Hepatocyte (in vitro differentiated cells): ENCODE measurements at places on chromosomes 3 and 15. TPM values are rescaled to one million over a fixed set of nuclear protein-coding genes. Genes with fewer than 3 reads are reported as not detected.

Gene RBP2
- total RNA-seq = 285 and 295 TPM in 2 replicates

GRCh38 chr3:52456169-52456799 lies 880 bp downstream of the NISCH start:
- peak overlapping the region; percentile 83 for H3K27ac ChIP-seq
- no peaks in the 10 kb centered on the region for H3K27me3 ChIP-seq
- H3K36me3 ChIP-seq = peaks cover 2% of the 10 kb centered on the region
- peaks cover 21% of the 10 kb centered on the region for H3K4me1 ChIP-seq
- peak; percentile 48 for DNase-seq

GRCh38 chr3:187257992-187258692 lies 33.4 kb downstream of the MASP1 start:
- H3K4me3 ChIP-seq = no peak overlapping the region
- H3K27me3 ChIP-seq = no peaks in the 10 kb centered on the region
- H3K4me1 ChIP-seq = peaks cover 4% of the 10 kb centered on the region
- no peaks in the 10 kb centered on the region for H3K36me3 ChIP-seq

DNA sequence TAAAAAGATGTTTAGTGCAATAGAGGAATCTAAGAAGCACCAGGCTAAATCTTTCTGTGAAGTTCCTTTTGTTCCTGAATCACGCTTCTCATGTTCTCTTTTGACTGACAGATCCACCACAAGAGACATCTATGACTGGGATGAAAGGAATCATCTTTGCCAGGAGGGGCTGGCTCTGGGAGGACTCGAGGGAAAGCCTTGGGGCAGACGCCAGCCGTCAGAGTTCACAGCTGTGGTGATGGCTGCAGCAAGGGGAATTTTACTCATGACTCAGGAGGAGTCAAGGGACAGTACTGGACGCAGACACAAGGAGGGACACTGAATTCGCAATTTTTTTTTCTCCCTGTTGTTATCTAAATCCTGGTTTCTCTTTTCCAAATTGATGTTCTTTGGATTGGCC lies 38.7 kb downstream of the C3orf38 start:
- H3K4me1 ChIP-seq = no peaks in the 10 kb centered on the region
- no peak overlapping the region for H3K27ac ChIP-seq
- no peak for DNase-seq
- no peak overlapping the region for H3K4me3 ChIP-seq

Gene GOLGA8Q
- total RNA-seq = 0.16 TPM in 1 of 2 replicates, not detected in the other

DNA sequence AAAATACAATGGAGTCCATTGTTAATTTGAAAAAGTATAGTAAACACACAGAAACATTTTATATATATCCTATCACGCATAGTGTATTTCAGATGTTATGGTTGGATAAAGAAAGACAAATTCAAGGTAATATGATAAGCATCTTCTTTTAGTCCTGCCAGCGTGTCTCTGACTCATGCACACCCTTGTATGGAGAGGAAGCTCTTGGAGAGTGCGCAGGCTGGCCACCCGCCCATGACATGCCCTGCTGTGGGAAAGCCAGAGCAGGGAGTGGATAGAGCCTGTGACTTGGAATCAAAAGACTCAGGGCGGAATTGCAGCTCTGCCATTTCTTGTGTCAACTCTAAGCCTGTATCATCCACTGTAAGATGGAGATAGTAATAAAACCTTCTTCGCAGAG lies 23.0 kb upstream of the COPG1 start:
- H3K27ac ChIP-seq = no peak overlapping the region
- no peaks in the 10 kb centered on the region for H3K27me3 ChIP-seq
- H3K36me3 ChIP-seq = no peaks in the 10 kb centered on the region
- peaks cover 13% of the 10 kb centered on the region for H3K4me1 ChIP-seq
- H3K4me3 ChIP-seq = no peak overlapping the region

GRCh38 chr3:133930341-133930933 lies 34.8 kb upstream of the RAB6B start:
- H3K27me3 ChIP-seq = no peaks in the 10 kb centered on the region
- H3K4me1 ChIP-seq = peaks cover 7% of the 10 kb centered on the region
- H3K4me3 ChIP-seq = no peak overlapping the region
- H3K27ac ChIP-seq = no peak overlapping the region
- no peaks in the 10 kb centered on the region for H3K36me3 ChIP-seq
- DNase-seq = peak; percentile 80

DNA sequence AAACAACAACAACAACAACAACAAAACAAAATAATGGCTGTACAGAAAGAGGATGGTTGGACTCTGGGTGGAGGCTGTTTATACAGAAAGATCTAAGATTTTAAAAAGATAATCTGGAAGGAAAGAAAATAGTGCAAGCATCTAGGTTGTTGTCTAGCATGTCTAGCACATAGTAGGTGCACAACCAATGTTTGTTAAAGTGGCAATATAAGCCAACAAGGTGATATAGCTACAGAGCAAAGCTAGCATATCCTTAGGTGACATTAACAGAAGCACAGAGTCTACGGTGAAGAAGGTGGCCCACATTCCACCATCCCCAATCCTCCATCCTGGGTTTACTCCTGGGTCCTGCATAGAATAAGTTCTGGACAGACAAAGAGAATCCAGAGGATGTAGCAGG lies 4.7 kb downstream of the TMEM40 start:
- no peak for DNase-seq
- no peaks in the 10 kb centered on the region for H3K27me3 ChIP-seq
- no peaks in the 10 kb centered on the region for H3K36me3 ChIP-seq
- H3K4me3 ChIP-seq = no peak overlapping the region
- peaks cover 7% of the 10 kb centered on the region for H3K4me1 ChIP-seq

- DNase-seq = no peak
- H3K4me3 ChIP-seq = no peak overlapping the region
- no peak overlapping the region for H3K27ac ChIP-seq
- no peaks in the 10 kb centered on the region for H3K4me1 ChIP-seq
- H3K27me3 ChIP-seq = no peaks in the 10 kb centered on the region
- no peaks in the 10 kb centered on the region for H3K36me3 ChIP-seq
These were observed 57.6 kb upstream of the SLC25A26 start for GRCh38 chr3:66163222-66163621.

GRCh38 chr3:45043728-45044299 lies 17.7 kb downstream of the CLEC3B start:
- no peak overlapping the region for H3K4me3 ChIP-seq
- peak; percentile 50 for DNase-seq
- no peaks in the 10 kb centered on the region for H3K36me3 ChIP-seq
- H3K4me1 ChIP-seq = no peaks in the 10 kb centered on the region

DNA sequence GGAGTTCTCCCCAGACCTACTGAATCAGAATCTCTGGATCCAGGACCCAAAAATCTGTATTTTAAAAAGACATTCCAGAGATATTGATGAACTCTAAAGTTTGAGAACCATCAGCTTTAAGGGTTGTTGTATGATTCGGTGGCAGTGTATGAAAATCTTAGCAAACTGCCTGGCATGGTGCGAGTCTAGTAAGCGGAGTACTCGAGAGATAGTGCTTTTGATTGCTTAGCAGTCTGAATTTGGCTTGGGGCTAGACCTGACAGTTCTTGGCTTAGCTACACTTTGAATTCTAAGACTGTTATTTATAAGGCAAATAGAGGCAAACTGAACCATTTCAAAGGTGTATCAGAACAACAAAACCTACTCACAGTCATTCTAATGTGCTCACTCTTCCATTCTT lies 329.0 kb downstream of the LPP start:
- no peak overlapping the region for H3K4me3 ChIP-seq
- no peaks in the 10 kb centered on the region for H3K27me3 ChIP-seq
- no peaks in the 10 kb centered on the region for H3K36me3 ChIP-seq
- H3K27ac ChIP-seq = no peak overlapping the region

DNA sequence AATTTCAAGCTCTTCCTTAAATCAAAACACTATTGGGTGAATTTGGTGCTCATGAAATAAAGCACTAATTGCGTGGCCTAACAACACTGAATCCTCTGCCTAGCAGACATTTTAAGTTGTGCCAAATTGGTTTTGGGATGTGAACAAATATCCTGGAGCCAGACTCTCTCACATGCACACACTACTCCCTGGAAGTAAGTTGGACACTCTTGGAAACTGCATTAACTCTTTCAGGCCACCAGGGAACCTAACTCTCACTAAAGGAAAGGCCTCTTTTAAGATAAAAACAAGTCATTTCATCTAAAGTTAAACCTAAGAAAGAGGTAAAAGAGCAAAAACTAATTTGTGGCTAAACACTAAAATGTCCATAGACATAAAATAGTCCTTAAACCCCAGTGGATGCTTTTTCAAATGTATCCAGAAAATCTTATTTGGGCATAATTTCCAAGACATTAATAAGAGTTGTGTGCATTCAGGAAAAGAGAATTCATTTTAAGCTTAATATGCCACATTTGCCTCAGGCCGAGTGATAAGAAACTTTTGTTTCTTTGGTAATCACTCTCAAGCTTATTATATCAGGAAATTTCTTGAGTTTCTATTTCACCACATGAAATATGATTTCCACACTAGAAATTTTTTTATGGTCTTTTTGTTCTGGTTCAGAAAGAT lies 61.8 kb downstream of the ZBTB20 start:
- H3K36me3 ChIP-seq = no peaks in the 10 kb centered on the region
- H3K27me3 ChIP-seq = no peaks in the 10 kb centered on the region
- DNase-seq = no peak

- no peak overlapping the region for H3K27ac ChIP-seq
- no peaks in the 10 kb centered on the region for H3K36me3 ChIP-seq
- no peak for DNase-seq
- H3K4me3 ChIP-seq = no peak overlapping the region
These were observed 1024.9 kb downstream of the TUSC7 start for GRCh38 chr3:117734496-117734895.
